ENCODE measurements at places on chromosomes 7 and 10.

GRCh38 chr10:68897336-68897741 lies 3.8 kb upstream of the DDX50 start:
- DNase-seq: peak; percentile 36

- DNase-seq: no peak
Measured at GRCh38 chr7:24968165-24968564, 11.8 kb downstream of the OSBPL3 start.

GRCh38 chr7:131021902-131022301 lies 287.9 kb upstream of the KLF14 start:
- no peak for DNase-seq

DNA sequence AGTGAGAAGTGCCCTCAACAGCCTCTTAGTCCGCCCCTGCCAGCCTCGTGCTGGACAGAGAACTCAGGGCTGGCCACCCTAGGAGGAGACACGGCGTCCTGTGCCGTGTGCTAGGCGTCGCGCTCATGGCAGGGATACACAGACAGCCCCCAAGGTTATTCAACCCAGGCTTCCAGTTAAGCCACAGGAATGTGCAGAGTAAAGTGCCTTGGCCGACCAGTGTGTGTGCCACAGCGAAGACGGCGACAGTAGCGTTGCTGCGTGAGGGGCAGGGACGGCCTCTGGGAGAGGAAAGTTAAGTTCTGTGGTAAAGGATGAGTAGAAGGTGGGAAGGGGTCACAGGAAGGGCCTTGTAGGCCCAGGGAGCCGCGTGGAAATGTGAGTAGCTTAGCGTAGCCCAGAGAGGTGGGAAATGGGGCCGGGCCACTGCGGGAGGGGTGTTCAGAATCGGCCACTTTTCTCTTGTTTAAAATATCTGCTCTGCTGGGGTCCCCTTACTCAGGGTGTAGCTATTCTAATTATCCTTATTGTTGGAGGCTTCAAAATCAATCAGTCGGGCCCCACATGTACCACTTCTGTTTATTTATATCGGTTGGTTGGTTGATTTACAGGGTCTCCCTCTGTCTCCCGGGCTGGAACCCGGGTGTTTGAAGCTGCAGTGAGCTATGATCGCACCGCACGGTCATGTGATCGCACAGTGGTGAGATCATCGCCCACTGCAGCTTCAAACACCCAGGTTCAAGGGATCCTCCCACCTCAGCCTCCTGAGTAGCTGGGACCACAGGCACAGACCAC lies 24.5 kb downstream of the TMEM120A start:
- no peak for DNase-seq

DNA sequence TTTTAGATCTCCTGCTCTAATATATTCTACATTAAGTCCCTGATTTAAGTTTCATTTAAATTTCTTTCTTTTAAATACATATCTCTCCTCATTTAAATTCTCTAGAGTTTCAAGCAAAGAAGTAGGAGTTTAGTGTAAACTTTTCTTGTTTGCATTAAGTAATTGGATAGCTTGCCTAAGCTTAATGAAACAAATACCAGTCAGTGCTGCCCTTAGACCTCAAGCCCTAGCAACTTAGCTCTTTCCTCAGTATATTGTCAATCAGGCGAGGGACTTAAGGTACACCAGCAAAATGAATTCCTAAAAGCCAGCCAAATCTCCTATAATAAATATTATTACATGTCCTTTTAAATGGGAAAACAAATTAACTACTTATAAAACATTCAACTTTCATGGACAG lies 101.5 kb downstream of the CHCHD3 start:
- no peak for DNase-seq

DNA sequence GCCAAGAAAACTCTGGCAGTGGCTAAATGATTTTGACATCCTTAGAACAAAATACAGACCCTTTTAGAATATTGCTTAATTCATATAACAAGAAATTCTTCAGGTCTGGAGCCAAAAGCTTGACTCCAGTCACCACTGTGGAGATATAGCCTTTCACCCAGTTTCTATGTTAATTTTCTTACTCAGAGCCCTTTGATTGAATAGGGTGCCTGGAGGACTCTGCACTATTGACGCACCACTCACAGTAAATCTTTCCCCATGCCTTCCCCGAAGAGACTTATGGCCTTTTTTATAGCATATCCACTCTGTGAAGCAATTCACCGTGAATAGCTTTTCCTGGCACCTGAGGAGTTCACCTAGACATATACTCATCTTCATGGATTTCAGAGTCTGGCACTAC lies 613.8 kb downstream of the ZWINT start:
- no peak for DNase-seq

GRCh38 chr10:34348917-34349485 lies 466.1 kb downstream of the PARD3 start:
- DNase-seq: no peak

DNA sequence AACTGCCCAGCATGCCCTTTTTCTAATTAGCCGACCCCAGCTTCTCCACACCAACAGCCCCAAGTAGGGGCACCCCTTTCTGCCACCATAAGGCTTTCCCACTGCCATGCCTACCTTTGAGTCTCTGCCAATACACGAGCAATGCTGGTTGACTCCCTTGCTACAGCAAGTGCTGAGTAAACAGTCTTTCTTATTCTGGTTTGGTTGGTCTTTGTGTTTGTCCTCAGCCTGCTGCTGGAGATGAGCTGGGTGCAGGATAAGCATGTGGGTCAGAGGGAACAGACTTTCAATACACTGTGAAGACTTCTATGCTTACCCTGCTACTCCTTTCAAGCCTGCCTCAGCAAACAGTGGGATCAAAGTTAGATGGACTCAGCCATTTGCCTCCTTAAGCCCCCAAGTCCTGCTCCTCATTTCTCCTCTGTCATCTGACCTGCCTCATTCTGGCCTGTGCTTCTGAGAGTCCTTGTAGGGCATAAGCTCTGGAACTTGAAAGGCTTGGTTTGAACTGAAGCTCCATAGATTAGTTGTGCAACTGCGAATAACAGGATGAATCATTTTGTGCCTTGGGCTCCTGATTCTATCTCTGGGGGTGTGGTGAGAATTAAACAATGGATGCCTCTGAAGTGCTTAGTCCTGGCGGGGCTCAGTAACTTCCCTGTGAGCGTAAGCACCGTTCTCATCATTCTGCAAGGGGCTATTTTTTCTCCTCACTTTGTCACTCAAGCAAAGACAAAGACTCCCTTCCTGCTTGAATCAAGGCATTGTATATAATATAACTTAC lies 533.8 kb upstream of the DPP6 start:
- DNase-seq: no peak

- DNase-seq: no peak
Measured at GRCh38 chr10:3625959-3626751, 158.9 kb downstream of the KLF6 start.

- no peak for DNase-seq
Measured at GRCh38 chr10:132458586-132459300, 61.7 kb downstream of the PWWP2B start.

DNA sequence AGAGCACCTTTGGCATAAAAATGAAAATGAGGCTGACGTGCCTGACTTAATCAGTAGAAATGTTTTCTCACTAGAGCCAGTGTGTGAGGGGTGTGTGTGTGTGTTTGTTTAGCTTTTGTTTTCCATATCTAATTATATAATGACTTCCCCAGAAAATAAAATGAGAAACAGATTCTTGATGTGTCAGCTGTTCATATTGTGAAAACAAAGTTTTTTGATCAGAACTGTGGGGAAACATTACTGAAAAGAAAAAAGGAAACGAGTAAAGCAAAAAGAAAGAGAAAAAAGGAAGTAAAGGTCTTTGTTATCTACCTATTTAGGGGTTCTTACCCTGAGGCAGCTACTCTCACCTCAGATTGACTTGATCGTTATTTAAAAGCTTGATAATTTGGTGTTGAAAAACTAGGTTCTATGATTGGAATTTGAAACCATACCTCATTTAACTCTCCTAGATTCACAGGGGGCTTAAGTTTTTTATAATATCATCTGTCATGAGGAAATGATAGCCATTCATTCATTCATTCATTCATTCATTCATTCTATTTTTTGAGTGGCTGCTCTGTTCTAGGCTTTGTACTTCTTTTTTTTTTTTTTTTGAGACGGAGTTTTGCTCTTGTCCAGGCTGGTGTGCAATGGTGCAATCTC lies 58.0 kb downstream of the CREM start:
- DNase-seq: no peak

DNA sequence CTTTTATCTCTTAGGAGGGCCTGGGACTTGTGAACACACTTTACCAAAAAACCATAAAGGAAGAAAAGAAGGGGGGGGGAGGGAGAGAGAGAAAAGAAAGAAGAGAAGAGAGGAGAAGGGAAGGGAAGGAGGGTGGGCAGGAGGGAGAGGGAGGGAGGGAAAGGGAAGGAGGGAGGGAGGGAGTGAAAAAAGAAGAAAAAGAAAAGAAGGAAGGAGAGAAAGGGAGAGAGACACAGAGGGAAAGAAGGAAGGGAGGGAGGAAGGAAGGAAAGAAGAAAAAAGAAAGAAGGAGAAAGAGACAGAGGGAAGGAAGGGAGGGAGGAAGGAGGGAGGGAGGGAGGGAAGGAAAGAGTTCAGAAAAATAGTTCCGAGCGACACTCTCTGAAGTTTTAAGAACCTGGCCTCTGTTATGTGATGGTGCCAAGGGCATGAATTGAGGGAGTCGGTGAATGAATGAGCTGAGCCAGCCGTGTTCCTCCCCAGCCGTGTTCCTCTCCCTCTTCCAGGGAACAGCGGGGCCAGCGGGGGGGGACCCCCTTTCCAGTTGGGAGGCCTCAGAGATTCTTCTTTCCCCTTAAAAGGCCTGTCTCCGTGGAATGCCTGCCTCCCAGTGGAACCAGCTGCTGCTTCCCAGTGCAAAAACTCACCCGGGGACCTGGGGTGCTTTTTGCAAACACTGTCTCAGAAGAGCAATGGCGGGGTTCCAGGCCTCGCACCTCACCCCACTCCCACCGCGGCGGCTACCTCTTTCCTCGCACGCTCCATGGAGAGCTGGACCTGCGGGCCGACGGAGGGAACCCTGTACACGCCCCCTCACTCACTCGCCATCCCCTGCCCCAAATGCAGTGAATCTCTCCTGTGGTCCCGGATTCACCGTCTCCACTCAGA lies 84.1 kb downstream of the FOXL3 start:
- DNase-seq: no peak

GRCh38 chr7:39465055-39465929 lies 100.9 kb upstream of the YAE1 start:
- DNase-seq: peak; percentile 56

GRCh38 chr10:128539510-128540127 lies 413.4 kb upstream of the MKI67 start:
- DNase-seq: no peak

- no peak for DNase-seq
Measured at GRCh38 chr10:84563868-84564267, 235.5 kb downstream of the CCSER2 start.

DNA sequence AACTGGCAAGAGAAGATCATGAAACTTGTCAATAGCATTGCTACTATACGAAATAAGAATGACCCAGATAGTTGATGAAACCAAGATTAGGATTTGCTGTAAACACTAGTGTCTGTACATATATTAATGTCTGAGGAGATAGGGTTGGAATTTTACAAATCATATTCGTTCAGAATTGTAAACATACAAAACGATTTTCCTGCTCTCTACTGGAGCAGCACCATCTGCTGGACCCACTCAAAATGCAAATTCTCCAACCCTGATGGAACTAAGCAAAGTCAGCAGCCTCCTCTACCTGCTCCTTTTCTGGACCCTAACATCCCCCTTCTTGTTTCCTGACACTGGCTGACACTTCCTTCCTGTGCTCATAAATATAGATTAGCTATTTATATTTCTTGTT lies 29.4 kb upstream of the SGMS1 start:
- DNase-seq: peak; percentile 2

DNA sequence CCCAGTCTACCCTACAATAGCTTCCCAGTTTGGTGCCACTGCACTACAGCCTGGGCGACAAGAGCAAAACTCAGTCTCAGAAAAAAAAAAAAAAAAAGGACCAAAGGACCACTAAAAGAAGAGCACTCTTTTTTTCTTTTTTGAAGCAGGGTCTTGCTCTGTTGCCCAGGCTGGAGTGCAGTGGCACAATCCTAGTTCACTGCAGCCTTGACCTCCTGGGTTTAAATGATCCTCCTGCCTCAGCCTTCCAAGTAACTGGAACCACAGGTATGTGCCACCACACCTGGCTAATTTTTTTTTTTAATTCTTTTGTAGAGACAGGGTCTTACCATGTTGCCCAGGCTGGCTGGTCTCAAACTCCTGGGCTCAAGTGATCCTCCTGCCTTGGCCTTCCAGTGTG lies 14.0 kb downstream of the PLAU start:
- DNase-seq: no peak

DNA sequence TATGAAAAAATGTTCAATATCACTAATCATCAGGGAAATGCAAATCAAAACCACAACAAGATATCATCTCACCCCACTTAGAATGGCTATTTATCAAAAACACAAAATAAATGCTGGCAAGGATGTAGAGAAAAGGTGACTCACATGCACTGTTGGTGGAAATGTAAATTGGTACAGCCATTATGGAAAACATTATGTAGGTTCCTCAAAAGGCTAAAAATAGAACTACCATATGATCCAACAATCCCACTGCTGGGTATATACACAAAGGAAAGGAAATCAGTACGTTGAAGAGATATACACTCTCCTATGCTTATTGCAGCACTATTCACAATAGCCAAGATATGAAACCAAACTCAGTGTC lies 50.2 kb downstream of the CDK1 start:
- no peak for DNase-seq

- no peak for DNase-seq
Measured at GRCh38 chr7:8320174-8320573, 58.2 kb upstream of the ICA1 start.

DNA sequence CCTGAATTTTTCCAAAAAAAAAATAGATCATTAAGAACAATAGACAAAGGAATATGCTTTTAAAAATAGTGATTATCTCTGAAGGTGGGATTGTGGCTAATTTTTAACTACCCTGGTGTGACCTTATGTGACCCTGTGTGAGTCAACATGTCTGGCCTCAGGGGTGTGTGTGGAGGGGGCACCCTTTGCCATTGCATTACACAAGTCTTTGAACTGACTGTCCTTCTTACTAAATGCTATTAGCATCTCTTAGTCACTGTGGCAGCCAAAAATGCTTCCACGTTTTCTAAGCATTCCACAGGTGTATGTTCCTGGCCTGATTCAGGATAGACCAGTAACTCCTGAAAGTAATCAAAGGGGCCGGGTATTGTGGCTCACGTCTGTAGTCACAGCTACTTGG lies 175.4 kb downstream of the MGMT start:
- no peak for DNase-seq

DNA sequence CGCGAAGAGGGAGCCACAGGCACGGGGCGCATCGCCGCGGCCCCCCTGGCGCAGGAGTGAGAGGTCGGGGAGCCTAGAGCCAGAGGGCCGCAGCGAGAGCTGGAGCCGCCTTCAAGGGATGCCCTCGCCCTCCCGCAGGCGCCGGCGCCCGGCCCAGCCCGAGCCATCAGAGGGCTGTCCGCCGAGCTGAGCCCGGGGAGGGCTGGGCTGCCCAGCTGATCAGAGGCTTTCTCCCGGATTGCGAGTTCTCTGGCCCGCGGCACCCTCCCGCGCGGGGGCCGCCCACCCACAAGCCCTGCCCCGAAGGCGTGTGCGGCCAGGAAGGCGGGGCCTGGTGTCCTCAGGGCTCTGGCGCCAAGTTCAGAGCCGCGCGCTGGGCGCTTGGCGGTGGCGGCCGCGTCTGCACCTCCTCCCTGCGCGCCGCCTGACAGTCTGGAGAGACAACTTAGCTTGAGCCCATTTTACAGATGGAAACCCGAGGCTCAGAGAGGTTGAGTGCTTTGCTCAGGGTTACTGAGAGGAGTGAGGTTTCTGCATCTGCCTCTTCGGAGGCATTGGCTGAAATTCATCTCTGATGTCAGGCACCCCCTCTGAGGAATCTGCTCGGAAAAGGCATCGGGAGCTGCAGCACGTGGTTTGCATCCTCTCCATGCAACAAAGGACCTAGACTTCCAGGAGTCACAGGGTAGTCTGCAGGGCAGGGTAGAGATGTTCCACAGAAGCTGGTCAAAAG lies 3.8 kb upstream of the ANTXRL start:
- DNase-seq: peak; percentile 1

Measured in NCI-H1694 (cell line).